ENCODE measurements at places on chromosomes 1 and 21.

GRCh38 chr1:93776728-93777127 lies 95.1 kb upstream of the BCAR3 start:
- DNase-seq = no peak

- DNase-seq = no peak
Observed at GRCh38 chr1:155085504-155086127, 7.0 kb downstream of the EFNA3 start.

DNA sequence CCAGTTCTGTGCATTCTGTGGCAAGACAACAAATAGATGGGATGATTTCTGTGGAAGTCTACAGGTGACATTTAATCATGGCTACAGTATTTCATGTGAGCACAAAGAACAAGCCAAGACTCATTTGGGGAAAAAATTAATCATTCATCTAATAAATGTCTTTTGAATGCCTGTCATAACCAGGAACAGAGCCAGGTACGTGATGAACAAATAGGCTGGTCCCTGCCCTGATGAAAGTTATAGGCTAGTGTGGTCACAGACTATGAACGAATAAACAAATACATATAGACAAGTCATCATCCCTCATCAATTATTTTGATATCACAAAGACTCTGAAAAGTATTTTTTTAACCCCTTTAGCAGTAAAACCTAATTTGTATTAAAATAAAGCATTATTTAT lies 226.4 kb upstream of the RRP15 start:
- DNase-seq = no peak

- no peak for DNase-seq
Observed at GRCh38 chr21:42579456-42580075, 65.9 kb downstream of the SLC37A1 start.

- DNase-seq = no peak
Observed at GRCh38 chr1:91572044-91572443, 71.4 kb downstream of the CDC7 start.

DNA sequence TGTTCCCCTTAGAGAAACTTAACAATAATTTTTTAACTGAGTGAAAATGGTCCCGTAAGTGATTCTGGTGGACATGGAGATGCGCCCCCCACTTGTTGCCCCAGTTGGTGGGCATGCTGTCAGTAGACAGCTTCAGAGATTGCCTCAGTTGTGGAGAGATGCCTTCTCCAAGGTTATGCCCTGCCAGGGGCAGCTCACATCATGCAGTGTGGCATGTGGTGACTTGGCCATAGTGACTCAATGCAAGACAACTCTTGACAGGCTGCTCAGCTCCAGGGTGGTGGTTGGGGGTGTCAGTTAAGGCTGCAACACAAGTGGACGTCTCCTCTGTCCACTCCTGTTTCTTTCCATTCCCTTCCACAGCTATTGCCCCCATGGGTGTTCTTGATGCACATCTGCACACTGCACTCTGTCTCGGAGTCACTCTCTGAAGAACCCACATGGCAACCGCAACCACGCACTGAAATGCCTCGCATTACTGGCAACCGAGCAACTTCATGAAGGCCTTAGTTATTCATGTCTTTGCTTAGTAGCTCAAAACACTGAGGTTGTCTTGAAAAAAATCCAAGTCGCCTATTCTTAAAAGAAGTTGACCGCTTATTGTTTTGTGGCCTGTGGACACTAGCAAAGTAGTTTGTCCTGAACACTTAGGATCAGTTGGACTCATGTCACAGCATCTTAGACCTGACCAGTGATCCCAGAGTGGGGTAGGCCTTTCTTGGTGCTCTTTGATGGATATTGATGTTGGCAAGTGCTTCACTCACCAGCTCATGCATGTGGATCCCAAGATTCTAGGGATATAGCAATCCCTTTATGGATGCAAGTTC lies 54.8 kb upstream of the USP1 start:
- DNase-seq = no peak

DNA sequence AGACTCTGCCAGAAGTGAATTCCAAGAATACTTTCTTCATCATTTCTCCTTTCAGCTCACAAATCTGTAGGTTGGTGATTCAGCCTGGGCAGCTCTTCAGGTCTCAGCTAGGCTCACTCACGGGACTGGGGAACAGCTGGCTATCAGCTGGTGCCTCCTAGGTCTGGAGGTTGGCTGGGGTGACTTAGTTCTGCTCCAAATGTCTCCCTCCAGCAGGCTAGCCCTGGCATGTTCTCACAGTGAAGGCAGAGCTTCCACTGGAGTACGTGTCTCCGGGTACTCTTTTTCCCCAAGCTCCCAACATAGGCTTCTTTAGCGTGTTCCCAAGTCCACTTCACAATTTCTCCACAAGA lies 12.5 kb upstream of the VAMP4 start:
- no peak for DNase-seq

DNA sequence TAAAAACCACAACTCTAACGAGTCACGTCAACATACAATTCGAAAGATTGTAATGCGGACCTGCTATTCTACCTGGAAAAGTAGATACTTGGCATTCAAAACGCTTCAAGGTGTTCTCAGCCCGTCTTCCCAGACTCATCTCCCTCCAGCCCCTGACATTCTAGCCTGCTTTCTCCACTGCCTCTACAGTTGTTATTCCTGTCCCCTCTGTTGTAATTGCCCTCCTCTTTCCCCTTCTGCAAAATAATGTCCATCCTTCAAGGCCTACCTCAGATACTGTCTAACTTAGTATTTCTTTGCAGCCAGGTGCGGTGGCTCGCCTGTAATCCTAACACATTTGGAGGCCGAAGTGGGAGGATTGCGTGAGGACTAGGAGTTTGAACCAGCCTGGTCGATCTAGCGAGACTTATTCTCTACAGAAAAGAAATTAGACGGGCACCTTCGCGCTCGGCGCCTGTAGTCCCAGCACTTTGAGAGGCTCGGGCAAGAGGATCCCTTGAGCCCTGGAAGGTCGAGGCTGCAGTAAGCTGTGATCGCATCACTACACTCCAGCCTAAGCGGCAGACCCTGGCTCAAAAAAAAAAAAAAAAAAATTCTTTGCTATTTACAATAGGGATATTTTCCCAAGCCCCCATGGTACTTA lies 756 bp upstream of the RBM34 start:
- no peak for DNase-seq

GRCh38 chr1:18458133-18459092 lies 22.3 kb upstream of the KLHDC7A start:
- no peak for DNase-seq

DNA sequence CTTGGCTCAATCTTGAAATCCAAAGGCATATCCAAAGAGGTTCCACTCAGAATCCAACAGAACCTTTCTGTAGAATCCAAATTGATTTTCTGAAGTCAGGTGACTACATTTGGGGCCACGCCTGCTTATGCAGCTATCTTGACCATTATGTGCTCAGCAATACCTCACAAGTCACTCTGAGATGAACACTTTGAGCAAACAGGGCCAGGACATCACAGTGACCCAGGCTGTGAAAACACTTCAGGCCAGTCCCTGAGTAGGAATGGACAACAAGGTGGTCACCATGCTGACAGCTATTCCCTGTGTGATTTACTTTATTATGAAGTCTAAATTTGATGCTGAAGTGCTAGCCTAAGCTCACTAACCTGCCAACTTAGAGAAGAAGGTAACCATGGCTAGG lies at the start of gene AKNAD1:
TSS of gene AKNAD1 (minus strand) at position 101 of the 400 bp plus-strand sequence. CDS start 4,430 bp downstream, outside the sequence.
- no peak for DNase-seq

DNA sequence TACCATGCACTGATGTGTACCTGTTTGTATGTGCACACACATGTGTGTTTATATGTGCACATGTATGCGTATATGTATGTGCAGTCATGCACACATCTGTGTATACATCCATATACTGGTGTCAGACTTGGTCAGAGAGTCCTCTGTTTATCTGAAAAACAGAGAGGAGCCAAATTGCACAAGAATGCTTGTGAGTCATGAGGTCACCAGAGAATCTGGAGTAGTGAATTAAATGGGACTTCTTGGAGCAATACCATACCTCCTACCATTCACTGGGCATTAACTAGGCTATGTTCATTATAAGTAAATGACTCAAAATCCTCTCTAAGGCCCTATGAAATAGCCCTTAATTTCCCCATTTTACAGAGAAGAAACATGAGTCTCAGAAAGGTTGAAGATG lies 272.1 kb upstream of the C1orf87 start:
- no peak for DNase-seq

DNA sequence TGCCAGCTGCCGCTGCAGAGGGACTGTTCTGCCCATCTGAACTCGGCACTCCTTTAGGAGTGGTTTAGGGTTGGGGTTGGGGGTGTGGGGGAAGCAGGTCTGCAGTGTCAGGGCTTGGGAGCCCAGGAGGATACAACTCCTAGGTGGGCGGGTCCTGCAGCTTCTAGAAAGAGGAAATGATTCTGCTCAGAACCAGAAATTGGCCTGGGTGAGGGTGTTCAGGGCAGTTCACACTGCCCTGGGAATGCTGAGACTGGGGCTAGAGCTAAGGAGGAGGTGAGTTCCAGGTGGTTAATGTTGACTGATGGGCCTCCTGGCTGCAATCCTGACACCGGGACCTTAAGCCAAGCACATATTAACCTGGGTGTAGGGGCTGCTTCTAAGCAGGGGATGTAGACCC lies 4.8 kb upstream of the SLC26A9 start:
- DNase-seq = no peak

- no peak for DNase-seq
Observed at GRCh38 chr1:94207695-94208094, 29.7 kb downstream of the ARHGAP29 start.

- DNase-seq = no peak
Observed at GRCh38 chr1:147622731-147623130, 47.6 kb downstream of the ACP6 start.

GRCh38 chr1:248861616-248862015 lies 2.7 kb upstream of the ZNF692 start:
- DNase-seq = no peak

- no peak for DNase-seq
Observed at GRCh38 chr21:45870421-45870820, 111.1 kb upstream of the COL6A1 start.

DNA sequence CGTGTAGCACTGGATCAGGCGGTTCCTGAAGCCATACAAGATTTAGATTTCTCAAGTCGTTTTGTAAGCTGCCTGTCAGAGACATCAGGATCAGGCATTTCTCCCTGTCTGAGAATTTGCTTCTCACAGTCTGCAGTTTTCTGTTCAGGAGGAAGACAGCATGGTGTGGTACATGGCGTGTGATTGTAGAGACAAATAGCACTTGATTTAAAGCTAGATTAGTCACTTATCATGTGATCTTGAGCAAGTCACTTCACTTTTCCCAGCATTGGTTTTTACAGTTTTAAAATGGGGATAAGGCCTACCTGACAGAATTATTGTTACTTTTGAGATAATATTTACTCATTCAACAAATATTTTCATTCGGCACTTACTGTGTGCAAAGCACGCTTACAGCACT lies 63.3 kb downstream of the AK4 start:
- no peak for DNase-seq
